Right atrium auricular region (tissue), 2 donors: ENCODE measurements at places on chromosomes 11 and 22. TPM values are rescaled to one million over a fixed set of nuclear protein-coding genes. Genes with fewer than 3 reads are reported as not detected.

- H3K36me3 ChIP-seq: no peaks in the 10 kb centered on the region
- no peaks in the 10 kb centered on the region for H3K27me3 ChIP-seq
- DNase-seq: no peak
- H3K27ac ChIP-seq: no peak overlapping the region
- no peaks in the 10 kb centered on the region for H3K4me1 ChIP-seq
Measured at GRCh38 chr11:4826425-4826824, 5.3 kb downstream of the OR51F2 start.

- no peaks in the 10 kb centered on the region for H3K27me3 ChIP-seq
- H3K27ac ChIP-seq: no peak overlapping the region
- no peaks in the 10 kb centered on the region for H3K4me1 ChIP-seq
- H3K36me3 ChIP-seq: no peaks in the 10 kb centered on the region
- no peak for DNase-seq
- H3K4me3 ChIP-seq: no peak overlapping the region
Measured at GRCh38 chr22:49528420-49528720, 299.3 kb downstream of the BRD1 start.

- peaks cover 14% of the 10 kb centered on the region for H3K4me1 ChIP-seq
- H3K27me3 ChIP-seq: no peaks in the 10 kb centered on the region
- H3K36me3 ChIP-seq: no peaks in the 10 kb centered on the region
- DNase-seq: no peak
- no peak overlapping the region for H3K27ac ChIP-seq
- no peak overlapping the region for H3K4me3 ChIP-seq
Measured at GRCh38 chr22:45261407-45262088, 20.9 kb upstream of the KIAA0930 start.

GRCh38 chr11:69300120-69301060 is 6.4 kb downstream of the MYEOV start:
- no peak overlapping the region for H3K4me3 ChIP-seq
- peak overlapping the region; percentile 0 for H3K27ac ChIP-seq
- H3K27me3 ChIP-seq: no peaks in the 10 kb centered on the region
- H3K4me1 ChIP-seq: no peaks in the 10 kb centered on the region

DNA sequence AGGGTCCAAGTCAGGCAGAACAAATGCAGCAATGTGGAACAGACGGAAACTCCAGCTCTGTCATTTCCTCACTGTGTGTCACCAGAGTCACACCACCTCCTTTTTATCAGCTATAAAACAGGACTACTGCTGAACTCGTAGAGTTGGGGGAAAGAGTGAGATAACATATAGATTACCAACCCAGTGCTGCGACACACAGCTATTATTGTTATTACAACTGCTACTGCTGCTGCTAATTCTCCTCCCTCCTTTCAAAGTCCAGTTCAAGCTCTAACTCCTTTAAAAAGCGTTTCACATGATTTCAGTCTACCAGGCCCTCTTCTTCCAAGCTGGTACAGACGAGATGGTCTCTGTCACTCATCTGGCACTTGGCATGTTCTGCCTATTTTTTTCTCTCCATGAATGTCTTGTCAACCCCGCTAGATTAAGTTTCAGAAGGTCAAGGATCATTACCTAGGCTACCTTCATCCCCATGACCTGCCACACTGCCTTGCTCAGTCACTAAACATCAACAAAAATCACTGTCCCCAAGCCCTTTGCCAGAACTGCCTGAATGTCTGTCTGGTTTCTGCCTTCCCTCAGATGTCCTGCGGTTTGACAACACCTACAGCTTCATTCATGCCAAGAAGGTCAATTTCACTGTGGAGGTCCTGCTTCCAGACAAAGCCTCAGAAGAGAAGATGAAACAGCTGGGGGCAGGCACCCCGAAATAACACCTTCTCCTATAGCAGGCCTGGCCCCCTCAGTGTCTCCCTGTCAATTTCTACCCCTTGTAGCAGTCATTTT is 3.7 kb upstream of the MTFP1 start:
- no peaks in the 10 kb centered on the region for H3K27me3 ChIP-seq
- DNase-seq: no peak
- no peak overlapping the region for H3K4me3 ChIP-seq
- H3K27ac ChIP-seq: peak overlapping the region; percentile 92

GRCh38 chr11:6328321-6328720 is 8.0 kb upstream of the CAVIN3 start:
- no peaks in the 10 kb centered on the region for H3K36me3 ChIP-seq
- DNase-seq: no peak
- H3K27ac ChIP-seq: no peak overlapping the region
- H3K4me1 ChIP-seq: peaks cover 15% of the 10 kb centered on the region
- no peak overlapping the region for H3K4me3 ChIP-seq

Gene P2RY2
- 14.7 TPM for total RNA-seq

GRCh38 chr11:69241075-69241740 is 52.7 kb upstream of the MYEOV start:
- H3K36me3 ChIP-seq: no peaks in the 10 kb centered on the region
- no peak overlapping the region for H3K4me3 ChIP-seq
- no peak overlapping the region for H3K27ac ChIP-seq
- H3K4me1 ChIP-seq: no peaks in the 10 kb centered on the region
- no peaks in the 10 kb centered on the region for H3K27me3 ChIP-seq
- DNase-seq: peak; percentile 11

Gene YAP1
- total RNA-seq: 85.0 TPM

DNA sequence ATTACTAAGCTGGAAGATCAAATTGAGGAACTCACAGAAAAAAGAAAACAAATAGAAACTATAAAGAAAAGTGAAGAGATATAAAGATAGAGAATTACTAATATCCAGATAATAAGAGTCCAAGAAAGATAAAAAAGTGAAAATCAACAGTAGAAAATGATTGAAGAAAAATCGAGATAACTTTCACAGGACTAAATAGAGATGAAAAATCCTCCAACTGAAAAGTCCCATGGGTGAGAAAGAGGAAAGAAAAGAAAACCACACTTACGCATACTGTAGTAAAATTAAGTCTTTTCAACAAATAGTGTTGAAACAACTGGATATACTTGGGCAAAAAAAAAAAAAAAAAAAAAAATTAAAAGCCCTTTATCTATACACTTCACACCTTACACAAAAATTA is 60.0 kb downstream of the ENTHD1 start:
- no peaks in the 10 kb centered on the region for H3K27me3 ChIP-seq
- H3K27ac ChIP-seq: no peak overlapping the region
- H3K36me3 ChIP-seq: no peaks in the 10 kb centered on the region
- H3K4me3 ChIP-seq: no peak overlapping the region
- H3K4me1 ChIP-seq: no peaks in the 10 kb centered on the region

- H3K4me3 ChIP-seq: peak within 1 kb of the TSS; percentile 42
- no peaks in the 10 kb centered on the region for H3K36me3 ChIP-seq
- no peaks in the 10 kb centered on the region for H3K4me1 ChIP-seq
- peak within 1 kb of the TSS; percentile 9 for H3K27ac ChIP-seq
- no peak for DNase-seq
Measured at GRCh38 chr22:23070418-23071229, at the start of gene GNAZ. GNAZ (plus strand) TSS chr22:23070519; CDS start chr22:23095696, 25,177 bp downstream.

Gene GAL3ST3
- 29.0 TPM for total RNA-seq

GRCh38 chr11:8283465-8284230 is 20.0 kb upstream of the LMO1 start:
- H3K36me3 ChIP-seq: no peaks in the 10 kb centered on the region
- H3K27me3 ChIP-seq: no peaks in the 10 kb centered on the region
- peak; percentile 56 for DNase-seq
- no peak overlapping the region for H3K4me3 ChIP-seq
- H3K27ac ChIP-seq: peak overlapping the region; percentile 9
- H3K4me1 ChIP-seq: no peaks in the 10 kb centered on the region

Gene PTPRCAP
- 2.8 TPM for total RNA-seq

- no peaks in the 10 kb centered on the region for H3K27me3 ChIP-seq
- H3K4me3 ChIP-seq: no peak overlapping the region
- H3K36me3 ChIP-seq: no peaks in the 10 kb centered on the region
Measured at GRCh38 chr11:35330156-35330889, 89.0 kb downstream of the SLC1A2 start.

- peaks cover 15% of the 10 kb centered on the region for H3K36me3 ChIP-seq
- peak overlapping the region; percentile 100 for H3K27ac ChIP-seq
- H3K4me3 ChIP-seq: no peak overlapping the region
- no peaks in the 10 kb centered on the region for H3K4me1 ChIP-seq
- H3K27me3 ChIP-seq: no peaks in the 10 kb centered on the region
Measured at GRCh38 chr11:120331301-120331996, 4.8 kb upstream of the ARHGEF12 start.

DNA sequence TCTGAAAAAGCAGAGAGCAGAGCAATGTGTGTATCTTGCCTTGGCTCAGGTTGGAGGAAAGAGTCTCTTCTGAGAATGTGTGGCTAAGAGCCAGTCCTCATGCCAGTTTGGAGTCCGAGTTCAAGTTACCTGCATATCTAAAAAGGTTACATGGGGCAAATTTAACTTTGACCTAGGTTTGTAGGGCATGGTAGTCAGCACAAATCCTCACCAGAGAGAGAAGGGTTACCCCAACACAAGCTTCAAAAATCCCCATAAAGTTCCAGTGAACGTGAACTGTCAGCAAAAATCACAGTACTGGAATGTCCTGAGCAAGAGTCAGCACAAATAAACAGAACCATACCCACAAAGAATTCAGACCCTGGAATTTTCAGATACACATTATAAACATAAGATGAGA is 13.8 kb downstream of the SDHD start:
- H3K27me3 ChIP-seq: no peaks in the 10 kb centered on the region
- no peak overlapping the region for H3K4me3 ChIP-seq
- H3K36me3 ChIP-seq: peaks cover 28% of the 10 kb centered on the region
- no peak overlapping the region for H3K27ac ChIP-seq
- H3K4me1 ChIP-seq: no peaks in the 10 kb centered on the region
- DNase-seq: no peak

GRCh38 chr11:19253817-19254216 is 13.1 kb upstream of the E2F8 start:
- H3K4me3 ChIP-seq: no peak overlapping the region
- no peak for DNase-seq
- no peaks in the 10 kb centered on the region for H3K4me1 ChIP-seq

DNA sequence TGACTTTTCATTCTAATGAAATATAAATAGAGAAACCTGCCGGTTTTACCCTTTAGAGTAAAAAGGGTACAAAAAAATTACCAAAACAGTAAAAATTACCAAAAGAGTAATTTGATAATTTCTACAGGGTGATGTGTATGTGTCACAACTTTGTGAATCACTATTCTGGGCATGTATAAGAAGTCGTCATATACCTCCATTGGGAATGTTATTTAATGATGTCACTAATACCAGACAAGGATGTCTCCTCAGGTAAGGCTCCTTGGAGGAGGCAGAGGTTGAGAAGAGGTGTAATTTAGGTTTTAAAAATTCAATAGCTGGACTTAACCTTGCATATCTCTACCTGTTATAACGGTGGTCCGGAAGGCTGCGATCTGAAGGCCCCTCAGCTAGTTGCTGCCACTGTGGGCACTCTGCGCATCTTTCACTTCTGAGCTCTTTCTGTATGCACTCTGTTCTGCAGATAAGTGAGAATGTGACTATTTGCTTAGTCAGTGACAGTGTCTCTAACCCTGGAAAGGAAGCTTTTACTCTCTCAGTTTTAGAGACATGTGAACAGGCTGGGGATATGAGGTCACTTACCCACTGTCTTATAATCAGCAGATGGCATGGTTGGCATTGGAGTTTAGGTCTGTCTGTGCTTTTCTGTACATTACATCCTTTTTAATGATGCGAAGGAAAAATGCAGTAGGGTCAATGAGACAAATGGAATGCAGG is 987 bp upstream of the NCR3LG1 start:
- DNase-seq: no peak
- no peaks in the 10 kb centered on the region for H3K36me3 ChIP-seq
- H3K27me3 ChIP-seq: no peaks in the 10 kb centered on the region
- no peak overlapping the region for H3K27ac ChIP-seq

- no peaks in the 10 kb centered on the region for H3K27me3 ChIP-seq
- H3K27ac ChIP-seq: no peak overlapping the region
- no peaks in the 10 kb centered on the region for H3K4me1 ChIP-seq
- H3K36me3 ChIP-seq: no peaks in the 10 kb centered on the region
- H3K4me3 ChIP-seq: no peak overlapping the region
Measured at GRCh38 chr11:27650988-27651387, 49.3 kb downstream of the BDNF start.

- no peaks in the 10 kb centered on the region for H3K36me3 ChIP-seq
- H3K4me3 ChIP-seq: no peak overlapping the region
- no peak for DNase-seq
- no peak overlapping the region for H3K27ac ChIP-seq
- no peaks in the 10 kb centered on the region for H3K4me1 ChIP-seq
Measured at GRCh38 chr11:83317757-83318690, 31.9 kb upstream of the CCDC90B start.

DNA sequence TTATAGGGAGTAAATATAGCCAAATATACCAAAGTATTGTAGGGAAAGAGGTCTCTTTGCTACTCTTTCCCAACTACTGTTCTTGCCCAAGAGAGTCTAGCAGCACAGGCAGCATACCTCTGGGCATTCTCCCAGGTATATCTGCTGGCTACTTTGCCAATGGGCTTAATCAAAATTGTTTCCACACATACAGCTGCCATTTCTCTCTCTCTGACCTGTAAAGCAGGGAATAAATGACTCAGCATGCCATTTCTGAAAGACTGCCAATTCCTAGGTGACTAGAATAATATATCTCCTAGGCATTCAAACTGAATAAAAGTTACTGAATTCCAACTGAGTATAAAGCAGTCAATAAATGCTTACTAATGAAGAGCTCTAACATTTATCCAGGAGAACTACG is 44.6 kb downstream of the RDX start:
- no peak for DNase-seq
- H3K27me3 ChIP-seq: no peaks in the 10 kb centered on the region
- peak overlapping the region; percentile 23 for H3K27ac ChIP-seq

DNA sequence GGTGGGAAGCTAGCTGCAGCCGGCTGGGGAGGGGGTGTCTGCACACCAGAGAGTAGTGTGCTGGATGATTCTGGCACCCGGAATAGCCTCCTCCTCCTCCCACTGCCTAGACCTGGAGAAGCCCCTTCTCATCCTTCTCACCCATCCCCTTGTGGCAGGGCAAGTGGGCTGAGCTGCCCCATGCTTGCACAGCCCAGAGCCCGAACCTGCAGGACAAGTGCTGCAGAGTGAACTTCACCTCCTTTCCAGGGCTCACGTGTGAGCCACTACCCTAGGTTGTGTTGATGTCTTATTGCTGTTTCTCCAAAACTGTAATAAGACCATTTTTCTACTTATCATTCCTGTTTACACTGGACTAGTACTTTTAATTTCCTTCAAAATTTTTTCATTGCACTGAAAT is 56.1 kb upstream of the GLYATL1B start:
- H3K4me3 ChIP-seq: no peak overlapping the region
- H3K27me3 ChIP-seq: no peaks in the 10 kb centered on the region
- no peak overlapping the region for H3K27ac ChIP-seq
